Stimulated activated CD4-positive, alpha-beta T cell treated with anti-CD3 and anti-CD28 coated beads, TNF-alpha, amount 100 ng/mL, for 24 hours (primary cell): ENCODE measurements at places on chromosomes 13 and 19.

DNA sequence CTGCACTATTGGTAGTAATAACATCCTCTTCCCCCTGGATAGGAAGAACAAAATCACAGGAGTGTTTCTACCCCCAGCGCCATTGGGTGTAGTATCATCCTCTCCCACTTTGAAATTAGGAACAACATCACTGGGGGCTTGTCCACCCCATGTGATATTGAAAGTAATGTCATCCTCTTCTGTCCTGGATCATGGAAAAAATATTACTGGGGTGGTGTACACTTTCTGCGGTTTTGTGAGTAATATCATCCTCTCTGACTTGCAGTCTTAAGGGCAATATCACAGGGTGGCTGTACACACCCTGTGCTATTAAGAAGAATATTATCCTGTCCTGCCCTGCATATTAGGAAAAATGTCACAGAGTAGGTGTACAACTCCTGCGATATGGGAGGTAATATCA, 4.9 kb upstream of the RGCC start:
- DNase-seq: no peak

DNA sequence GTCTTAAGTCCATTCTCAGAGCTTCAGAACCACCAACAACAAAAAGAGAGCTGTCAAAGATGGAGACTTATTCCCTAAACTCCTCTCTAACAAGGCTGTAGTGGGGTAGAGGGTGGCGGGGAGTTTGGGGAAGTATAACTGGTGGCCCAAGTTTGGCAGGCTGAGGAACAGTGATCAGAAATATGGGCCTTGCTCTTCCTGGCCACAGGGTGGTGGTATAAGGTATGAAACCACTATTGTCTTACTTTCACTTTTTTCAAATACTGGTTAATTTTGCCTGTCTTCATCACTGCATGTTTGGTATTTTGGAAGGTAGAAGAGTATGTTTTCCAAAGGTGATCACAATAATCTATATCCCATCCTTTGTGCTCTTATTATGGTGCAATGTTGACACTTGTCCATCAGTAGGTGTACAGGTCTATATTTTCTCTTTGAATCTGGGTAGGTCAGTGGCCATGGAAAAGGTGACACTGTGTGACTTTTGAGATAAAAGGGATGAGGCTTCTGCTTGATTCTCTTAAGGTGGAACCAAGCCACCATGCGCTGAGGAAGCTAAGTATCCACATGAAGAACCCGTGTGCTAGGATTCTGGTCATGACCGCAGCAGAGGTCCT, 23.2 kb upstream of the GPC5 start:
- DNase-seq: no peak

- DNase-seq: peak; percentile 45
Measured at GRCh38 chr19:48419158-48419920, 25.9 kb downstream of the GRIN2D start.

DNA sequence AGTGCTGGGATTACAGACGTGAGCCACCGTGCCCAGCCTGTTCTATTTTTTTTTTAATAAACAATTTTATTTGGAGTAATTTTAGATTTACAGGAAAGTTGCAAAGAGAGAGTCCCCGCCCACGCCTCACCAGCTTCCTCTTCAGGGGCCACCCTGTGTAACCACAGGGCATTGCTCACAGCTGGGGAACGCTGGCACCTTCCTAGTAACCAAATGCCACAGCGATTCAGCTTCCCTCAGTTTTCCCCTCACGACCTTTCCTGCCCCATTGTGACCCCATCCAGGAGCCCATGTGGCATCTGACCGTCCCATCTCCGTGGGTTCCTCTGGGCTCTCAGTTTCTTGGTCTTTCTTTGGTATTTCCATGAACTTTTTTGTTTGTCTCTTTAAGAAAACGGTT, 83.9 kb downstream of the GNG7 start:
- DNase-seq: peak; percentile 84

DNA sequence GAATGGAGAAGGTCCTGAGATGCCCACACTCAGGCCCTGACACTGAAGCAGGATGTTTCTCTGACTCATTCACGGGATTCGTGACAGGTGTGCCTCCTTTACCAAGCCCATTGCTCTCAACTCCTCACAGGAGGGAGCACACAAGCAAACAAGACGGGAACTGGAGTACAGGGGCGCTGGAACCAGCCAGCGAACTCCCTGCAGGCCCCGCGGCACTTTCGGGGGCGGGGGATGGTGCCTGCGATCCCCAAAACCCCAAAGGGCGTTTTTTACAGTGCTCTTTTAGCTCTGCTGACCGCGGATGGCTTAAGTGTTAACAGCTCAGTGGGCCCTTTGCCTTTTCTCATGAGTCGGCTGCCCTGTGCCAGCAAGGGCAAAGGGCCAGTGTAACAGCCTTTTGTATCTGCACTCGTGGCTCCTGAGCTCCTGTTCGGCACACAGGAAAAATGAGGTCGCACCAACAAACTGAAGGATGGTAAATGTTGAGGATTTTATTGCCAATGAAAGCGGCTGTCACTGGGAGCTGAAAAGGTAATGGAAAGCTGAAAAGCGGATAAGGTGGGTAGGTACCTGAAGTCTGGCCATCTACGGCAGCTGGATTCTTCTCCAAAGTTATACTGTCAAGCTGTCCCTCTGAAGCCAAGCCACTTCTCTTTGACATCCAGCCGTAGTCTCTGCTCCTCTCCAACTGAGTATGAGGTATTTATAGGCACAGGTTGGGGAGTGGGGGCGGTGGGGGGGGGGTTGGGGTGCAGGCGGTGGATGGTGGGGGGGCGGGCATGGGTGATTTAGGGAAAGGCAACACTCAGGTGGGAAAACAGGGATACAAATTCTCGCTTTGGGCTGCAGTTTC, 65.0 kb upstream of the TRPC4 start:
- DNase-seq: no peak

GRCh38 chr13:110392510-110393240, 85.6 kb downstream of the COL4A2 start:
- DNase-seq: no peak

- DNase-seq: no peak
Measured at GRCh38 chr13:29707876-29708543, 112.5 kb upstream of the SLC7A1 start.

DNA sequence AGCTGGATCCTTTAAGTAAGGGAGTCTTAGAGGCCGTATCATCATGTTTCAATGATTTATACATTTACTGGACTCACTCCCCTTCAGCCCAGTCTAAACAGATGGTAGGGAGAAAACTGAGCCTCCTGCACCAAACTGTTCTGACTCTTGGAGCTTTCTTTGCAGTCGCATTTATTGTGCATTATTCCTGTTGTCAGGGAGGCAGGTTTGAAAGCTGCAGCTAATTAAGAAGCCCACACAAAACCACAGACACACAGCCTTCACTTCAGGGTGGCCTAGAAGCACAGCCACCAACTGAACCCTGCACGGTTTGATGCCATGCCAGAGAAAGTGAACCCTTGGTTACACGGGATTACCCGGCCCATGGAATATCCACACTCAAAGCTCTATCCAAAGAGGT, 911.0 kb downstream of the UQCRFS1 start:
- no peak for DNase-seq

GRCh38 chr13:40585911-40586471, 80.5 kb downstream of the FOXO1 start:
- DNase-seq: no peak

- DNase-seq: no peak
Measured at GRCh38 chr19:47021536-47022139, 2.0 kb downstream of the NPAS1 start.

DNA sequence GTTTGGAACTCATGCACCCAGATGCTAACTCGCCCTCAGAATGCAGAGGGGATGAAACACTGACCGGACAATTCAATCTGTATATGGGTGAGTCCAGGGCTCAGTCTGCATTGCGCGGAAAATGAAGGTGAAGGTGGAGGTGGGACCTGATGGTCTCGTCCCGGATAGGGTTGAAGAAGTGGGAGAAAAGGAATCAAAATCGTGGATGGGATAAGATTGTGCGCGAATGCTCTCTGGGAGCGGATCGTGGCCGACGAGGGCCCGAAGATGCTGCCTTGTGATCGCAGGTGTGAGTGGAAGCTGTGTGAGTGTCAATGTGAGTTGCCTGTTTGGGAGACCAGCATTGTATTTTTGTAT, 594 bp upstream of the ZNF850 start:
- DNase-seq: no peak

DNA sequence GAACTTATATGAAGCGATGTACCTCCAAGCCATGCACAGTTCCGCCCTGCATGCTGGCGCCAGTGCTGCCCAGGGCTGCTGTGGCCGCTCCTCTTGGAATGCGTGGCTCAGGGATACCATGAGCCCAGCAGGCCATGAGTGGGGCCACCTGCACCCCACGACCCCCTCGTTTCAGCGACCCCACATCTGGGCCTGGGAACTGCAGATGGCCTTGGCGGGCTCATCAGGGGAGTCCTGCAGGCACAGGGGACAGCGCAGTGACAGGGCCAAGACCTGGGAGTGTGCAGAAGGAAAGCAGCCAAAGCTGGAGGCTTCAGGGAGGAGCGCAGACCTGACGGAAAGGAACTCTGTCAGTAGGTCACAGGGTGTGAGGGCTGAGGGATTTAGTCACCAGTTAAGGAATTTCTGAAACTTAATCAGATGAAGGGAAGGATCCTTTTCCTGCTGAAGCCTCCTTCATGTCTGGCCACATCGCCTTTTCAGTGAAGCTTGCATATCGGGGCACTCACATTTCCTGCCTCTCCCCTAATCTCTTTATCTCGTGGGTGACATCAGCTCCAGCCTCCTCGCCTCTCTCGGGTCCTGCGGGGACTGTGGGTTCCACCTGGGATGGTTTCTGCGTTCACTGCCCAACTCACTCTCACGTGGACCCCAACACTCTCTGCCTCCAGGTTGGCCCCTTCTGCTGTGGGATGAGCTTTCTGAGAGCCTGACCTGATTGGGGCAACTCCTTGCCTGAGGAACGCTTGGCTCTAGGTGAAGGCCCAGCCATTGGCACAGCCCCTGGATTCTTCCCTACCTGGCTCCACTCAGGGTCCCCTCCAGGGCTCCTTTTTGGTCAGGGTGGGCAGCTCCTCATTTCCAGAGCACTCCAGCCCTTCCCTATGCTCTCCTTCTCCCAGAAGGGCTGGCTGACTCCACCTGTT, 123.5 kb downstream of the CRYL1 start:
- no peak for DNase-seq

DNA sequence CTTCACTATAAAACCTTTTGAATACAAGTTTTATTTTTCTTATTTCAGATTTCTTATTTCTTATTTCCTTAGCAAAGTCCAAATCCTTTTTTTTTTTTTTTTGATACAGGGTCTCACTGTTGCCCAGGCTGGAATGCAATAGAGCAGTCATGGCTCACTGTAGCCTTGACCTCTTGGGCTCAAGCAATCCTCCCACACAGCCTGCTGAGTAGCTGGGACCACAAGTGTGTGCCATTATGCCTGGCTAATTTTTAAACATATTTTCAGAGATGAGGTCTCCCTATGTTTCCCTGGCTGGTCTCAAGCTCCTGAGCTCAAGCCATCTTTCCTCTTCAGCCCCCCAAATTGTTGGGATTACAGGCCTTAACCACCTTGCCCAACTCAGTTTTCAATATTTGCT, 334.3 kb downstream of the DLEU7 start:
- no peak for DNase-seq

DNA sequence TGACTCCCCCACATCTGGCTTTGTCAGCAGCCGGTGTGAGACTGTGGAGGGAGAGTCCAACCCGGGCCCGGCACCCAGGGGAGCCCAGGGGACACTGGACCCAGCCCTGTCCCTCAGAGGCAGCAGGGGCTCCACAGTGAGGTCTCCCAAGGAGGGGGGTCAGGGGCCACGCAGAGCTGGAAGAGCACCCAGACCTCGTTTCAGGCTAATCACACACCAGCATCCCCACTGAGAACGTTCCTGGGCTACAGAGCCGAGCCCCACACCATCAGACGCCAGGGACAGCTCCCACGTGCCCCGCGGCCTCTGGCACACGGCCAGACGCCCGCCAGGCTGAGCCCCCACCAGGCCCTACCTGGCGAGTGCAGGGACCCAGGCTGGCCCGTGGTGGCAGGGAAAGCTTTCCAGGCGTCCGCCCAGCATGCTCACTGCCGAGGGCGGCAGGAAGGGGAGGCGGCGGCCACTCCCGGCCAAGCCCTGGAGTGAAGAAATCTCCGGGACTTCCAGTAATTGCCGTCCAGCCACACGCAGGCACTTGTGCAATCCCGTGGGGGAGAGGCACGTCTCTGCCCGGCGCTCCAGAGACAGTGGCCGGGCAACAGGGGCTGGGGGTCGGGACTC, 19.2 kb downstream of the SBNO2 start:
- DNase-seq: no peak
